ENCODE measurements at places on chromosomes 5 and 9.

- no peak for DNase-seq
Measured at GRCh38 chr9:607417-607816, 234.1 kb upstream of the DMRT1 start.

DNA sequence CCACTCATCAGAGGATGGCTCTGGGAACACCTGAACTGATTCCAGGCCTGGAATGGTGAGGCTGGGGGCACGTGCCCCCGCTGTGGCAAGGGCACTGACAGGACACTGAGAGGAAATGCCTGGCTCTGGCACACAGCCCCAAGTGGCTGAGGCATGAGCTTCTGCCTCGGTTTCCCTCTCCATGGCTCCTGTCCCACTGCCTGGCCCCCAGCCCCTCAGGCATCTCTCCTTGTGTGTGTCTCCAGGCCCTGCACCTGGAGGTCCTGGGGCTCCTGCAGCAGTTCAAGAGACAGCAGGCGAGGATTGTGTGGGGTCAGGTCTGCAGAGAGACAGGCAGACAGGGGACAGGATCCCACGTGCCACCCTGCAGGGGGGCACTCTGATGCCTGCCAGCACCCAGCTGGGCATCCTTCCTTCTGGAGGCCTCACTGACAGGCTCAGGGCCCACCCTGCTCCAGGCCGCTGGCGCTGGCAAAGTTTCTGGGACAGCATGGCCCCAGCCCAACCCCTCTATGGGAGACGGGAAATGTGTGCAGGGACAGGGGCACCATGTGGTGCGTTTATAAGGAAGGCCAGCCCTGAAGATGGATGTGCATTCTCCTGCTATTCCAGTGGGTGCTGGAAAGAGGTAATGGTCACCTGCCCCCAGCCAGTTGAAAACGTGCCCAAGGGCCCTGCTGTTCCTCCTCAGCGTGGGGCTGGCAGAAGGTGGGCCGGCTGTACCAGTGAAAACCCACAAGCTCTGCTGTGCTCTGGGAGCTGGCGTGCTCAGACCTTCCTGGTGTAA is 66.0 kb downstream of the RASGEF1C start:
- DNase-seq = no peak

GRCh38 chr9:116027951-116028350 is 125.6 kb upstream of the PAPPA start:
- no peak for DNase-seq

GRCh38 chr5:80057099-80057498 is 22.0 kb downstream of the THBS4 start:
- DNase-seq = no peak

DNA sequence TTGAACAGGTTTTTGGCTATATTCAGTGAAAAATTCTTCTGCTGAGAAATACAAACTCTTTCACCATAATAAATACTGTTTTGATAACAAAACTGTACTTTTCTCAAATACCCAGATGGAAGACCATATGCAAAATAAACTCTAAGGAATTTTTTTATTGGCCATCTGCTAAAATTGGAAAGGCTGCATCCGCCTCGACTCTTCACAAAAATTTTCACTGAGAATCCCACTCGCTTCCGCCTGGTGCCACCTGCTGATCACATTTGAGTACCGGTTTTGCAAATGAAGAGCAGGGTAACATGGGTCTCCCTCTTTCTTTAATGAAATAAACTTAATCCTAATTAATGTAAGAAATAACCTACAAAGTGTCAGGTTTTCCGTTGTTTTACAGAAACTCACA is 76.4 kb downstream of the TTLL11 start:
- DNase-seq = no peak

- DNase-seq = no peak
Measured at GRCh38 chr5:8333977-8334376, 465.0 kb downstream of the MTRR start.

DNA sequence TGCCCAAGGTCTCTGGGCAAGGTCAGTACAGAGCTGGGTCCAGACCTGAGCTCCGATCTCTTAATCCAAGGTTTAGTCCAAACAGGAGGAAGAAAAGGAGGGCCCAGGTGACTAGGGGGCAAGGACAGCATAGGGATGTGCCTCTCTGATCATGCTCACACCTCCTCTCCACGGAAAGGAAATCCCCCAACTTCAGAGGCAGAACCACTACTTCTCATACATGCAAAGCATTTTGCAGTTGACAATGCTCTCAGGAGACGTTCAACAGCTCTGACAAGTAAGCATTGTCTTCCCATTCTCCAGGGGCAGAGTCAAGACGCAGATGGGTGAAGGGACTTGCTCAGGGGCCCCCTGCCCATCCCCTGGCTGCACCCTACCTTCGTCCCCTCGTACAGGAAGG is 8.7 kb upstream of the CORO2A start:
- DNase-seq = no peak

- DNase-seq = no peak
Measured at GRCh38 chr9:14277244-14277643, 36.7 kb downstream of the NFIB start.

GRCh38 chr5:42985129-42986037 is 54.7 kb downstream of the ANXA2R start:
- no peak for DNase-seq

DNA sequence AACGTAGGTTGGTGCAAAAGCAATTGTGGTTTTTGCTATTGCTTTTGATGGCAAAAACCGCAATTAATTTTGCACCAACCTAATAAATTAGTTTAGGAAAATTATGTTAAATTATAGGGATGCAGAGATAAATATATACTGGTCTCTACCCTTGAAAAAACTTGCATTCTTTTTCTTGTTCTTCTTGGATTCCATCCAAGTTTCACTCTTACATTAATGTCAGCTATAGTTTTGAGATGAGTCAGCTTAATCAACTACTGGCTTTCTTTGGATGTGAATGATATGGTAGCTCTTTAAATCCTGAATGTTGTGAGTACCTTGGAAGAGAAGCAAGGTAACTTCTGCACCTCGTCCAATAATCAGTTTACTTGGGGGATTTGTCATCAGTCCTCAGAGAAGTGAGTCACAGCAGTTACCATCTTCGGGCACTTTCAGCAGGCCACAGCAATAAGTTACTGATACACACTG is 549.0 kb upstream of the ZNF608 start:
- no peak for DNase-seq

- DNase-seq = no peak
Measured at GRCh38 chr5:59180515-59180914, 597.6 kb downstream of the RAB3C start.

- DNase-seq = no peak
Measured at GRCh38 chr5:110536120-110537115, 190.1 kb downstream of the TMEM232 start.

DNA sequence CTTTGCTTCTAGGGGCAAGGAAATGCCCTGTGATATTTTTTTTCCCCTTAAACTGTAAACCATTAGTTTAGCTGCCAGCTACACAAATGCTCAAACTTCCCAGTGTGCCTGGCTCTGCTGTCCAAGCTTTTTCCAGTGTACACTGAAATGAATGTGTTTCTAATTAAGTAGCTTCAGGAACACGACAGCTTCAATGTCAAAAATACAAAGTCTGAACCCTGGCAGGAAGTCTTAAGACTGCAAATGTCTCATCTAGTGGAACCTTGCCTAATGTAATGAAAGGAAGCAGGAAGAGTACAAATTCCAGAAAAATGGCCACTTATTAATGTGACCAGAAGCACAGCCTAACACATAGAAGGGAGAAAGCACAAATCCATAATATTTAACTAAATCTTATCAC is 255.2 kb downstream of the CRB2 start:
- no peak for DNase-seq

DNA sequence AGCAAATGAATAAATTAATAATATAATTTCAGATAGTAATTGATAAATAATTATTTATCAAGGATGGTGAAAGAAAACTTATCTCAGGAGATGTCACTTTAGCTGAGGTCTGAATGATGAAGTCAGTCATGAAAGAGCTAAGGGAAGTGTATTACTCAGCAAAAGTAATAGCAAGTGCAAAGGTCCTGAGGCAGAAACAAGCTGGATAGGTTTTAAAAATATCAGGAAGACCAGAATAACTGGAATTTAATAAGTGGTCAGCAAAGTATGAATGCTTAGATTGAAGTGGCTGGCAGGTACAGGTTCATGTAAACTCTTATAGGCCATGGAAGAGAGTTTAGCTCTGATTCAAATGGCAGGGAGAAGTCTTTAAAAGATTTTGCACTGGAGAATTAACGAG is 1.0 kb upstream of the NMUR2 start:
- DNase-seq = no peak

DNA sequence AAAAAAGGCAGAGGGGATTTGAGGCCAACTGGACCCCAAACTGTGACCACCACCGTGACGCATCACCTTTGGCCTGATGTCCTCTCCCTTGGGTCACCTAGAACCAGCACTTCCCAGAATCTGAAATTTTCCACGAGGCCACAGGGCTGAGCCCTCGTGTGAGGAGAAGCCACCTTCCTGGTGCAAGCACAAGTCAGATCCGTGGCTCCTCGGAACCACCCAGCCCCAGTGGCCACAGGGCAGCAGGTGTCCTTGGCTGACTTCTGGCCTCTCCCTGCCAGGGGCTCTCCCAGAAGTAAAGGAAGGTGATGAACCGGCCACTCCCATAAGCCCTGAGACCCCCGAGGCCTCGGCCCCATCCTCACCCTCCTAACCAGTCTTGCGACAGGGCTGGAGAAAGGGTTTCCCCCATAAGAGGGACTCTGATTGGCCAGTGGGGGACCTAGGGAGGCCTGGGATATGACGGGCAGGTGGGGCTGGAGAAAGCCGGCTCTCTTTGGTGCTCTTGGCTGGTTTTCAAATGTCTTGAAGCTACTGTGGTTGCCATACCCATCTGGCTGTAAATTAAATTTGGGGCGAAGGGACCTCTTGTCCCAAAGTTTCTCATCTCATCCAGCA is 20.9 kb upstream of the HMCN2 start:
- no peak for DNase-seq
